ENCODE measurements at places on chromosomes 11 and 22.

DNA sequence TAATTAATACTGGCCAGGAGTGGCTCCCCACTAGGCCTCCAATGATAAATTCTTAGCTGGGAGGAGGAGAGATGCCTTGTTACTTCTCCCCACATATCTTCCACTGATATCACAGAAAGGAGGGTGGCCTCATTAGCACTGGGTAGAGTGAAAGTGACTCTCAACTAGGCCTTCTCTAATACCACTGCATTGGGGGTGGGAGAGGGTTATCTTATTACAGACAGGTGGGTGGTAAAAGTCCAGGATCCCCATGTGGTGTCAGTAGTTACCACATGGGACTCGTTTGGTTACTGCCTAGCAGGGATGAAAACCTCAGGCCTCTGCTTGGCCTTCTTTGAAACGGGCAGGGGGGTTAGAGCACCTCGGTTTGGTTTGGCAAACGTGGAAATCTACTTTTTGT is 167.3 kb downstream of the UVRAG start:
- DNase-seq = no peak

DNA sequence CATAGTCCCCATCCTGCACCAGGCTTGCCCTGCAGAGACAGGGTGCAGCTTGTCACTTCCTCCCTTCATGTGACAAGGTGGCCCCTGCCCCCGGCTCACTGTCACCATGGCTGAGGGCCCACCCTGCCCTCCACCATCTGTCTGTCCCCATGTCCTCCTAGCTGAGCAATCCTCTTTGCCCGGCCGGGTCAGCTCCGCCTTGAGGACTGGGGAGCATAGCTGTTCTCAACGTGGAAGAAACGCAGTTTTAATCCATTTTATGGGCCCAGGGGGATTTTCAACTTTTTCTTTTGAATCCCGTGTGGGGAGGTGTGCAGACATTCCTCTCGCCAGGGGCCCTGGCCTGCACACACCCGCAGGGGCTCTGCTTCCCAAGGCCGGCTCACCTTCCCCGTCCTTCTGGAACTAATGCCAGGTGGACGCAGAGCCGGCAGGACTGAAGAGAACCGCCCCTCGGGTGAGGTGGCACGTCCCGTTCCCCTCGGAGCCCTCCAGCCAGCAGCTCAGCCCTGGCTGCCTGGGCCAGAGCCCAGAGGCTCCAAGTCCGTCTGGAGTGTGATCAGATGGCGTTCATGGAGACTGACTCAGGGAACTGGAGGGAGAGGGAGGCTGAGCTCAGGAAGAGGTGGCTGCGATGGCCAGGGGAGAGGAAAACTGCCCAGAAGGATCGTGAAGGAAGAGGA is 1108.7 kb downstream of the BRD1 start:
- DNase-seq = no peak

DNA sequence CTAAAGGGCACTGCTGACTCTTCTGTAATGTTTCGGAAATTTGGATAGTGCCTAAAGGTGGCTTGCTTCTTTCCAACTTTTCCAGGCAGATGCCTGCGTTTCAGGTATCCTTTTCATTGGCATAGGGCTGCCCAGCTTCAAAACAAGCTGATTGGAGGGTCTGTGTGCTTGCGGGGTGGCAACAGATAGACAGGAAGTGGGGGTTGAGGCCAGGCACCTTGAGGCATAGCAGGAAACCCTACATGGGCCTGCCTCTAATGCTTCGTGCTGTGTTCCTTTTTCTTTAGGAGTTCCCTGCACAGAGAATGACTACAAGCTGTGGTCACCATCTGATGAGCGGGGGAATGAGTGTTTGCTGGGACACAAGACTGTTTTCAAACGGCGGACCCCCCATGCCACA is 92.2 kb upstream of the SORL1-AS1 start:
- no peak for DNase-seq

- no peak for DNase-seq
Measured at GRCh38 chr22:28015676-28016601, 96.9 kb upstream of the PITPNB start.

DNA sequence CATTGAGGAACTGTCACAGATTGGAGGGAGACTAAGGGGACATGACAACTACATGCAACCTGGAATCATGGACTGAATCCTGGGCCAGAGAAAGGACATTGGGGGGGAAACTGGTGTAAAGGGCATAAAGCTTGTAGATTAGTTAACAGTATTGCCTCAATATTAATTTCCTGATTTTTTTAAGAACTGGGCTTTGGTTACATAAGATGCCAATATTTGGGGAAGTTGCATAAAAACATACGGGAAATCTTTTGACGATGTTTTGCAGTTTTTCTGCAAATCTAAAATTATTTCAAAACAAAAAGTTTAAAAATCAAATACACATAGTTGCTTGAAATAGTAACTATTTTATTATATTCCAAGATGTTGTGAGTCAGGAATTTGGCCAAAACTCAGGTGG is 2.9 kb upstream of the FOLR3 start:
- DNase-seq = no peak

DNA sequence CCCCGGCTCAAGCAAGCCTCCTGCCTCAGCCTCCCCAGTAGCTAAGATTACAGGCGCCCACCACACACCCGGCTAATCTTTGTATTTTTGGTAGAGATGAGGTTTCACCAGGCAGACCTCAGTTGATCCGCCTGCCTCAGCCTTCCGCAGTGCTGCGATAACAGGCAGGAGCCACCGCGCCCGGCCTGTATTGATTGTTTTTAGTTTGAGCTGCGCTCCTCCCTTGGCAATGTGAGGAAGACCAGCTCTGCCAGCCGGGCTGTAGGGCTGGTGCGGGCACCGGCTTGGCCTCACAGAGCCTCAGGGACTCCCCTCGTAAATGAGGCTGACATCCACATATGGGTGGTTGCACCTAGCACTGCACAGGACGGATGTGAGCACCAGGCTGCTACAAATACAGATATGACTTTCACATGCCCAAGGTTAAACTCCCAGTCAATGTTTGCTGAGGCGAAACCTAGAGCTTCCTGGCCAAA is 7.5 kb upstream of the SLC2A11 start:
- DNase-seq = no peak

DNA sequence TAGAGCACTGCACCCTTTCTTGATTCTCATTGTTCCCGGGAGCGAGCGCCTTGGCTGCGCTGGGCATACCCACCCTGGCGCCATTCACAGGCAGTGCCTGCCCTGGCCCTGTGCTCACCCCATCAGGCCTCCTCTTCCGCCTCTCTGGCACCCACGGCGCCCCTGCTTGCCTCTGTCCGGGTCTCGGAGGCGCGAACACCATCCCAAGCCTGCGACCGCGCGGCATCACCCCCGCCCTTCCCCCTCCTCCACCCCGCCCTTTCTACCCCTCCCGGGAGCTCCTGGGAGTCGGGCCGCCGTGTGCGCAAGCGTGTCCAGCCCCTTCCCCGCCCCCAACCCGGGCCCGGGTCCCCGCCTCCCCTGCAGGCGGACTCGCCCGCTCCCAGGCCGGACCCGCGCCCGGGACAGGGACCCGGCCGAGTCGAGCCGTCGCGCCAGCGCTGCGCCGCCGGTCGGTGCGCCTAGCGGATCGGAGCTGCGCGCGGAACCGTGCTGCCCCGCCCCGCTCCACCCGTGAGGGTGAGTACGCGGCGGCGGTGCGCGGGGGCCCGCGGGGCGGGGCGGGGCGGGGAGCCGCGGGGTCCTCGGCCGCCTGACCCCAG is at the start of gene ST3GAL4:
Gene ST3GAL4 (plus strand): TSS at position 363 of the 602 bp plus-strand sequence. CDS start 50,470 bp downstream, outside the sequence.
- peak; percentile 10 for DNase-seq

- no peak for DNase-seq
Measured at GRCh38 chr11:221539-221938, 14.0 kb downstream of the RIC8A start.

DNA sequence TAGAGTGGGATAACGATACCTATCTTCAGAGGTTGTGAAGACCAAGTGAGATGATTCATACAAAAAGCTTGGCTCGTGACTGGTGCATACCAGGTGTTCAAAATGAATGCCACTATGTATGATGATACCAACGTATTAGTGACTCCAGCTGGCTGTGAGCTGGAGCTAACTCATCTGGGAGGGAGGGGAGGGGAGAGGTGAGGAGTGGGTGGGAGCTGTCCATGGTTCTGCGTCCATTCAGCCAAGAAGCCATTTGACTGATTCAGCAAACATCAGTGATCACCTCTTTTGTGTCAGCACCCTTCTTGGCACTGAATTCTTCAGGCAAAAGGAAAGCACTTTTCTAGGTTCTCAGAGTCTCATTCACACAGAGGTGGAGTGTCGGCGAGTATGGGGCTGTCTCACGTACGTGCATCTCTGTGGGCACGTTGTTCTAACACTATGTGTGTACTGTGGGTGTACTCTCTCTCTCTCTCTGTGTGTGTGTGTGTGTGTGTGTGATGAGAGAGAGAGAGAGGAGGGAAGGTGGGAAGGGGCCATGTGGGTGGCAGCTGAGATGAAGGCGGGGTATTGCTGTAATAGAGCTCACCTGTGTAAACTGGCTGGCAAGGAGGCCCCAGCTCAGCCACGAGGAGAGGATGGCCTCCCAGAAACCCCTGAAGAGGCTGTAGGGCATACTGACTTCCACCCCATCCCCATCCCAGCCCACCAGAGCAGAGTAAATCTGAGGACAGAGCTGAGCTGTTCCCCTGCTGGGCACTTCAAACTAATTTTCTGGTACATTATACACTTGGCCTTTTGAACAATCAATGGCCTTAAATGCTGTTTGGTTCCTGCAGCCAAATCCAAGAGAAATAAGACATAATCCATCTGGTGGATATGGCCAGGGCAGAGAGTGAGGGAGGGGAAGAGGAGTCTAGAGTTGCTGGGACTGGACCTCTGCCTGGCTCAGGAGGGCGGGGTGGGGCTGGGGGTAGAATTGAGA is 96.1 kb upstream of the THY1 start:
- DNase-seq = no peak

DNA sequence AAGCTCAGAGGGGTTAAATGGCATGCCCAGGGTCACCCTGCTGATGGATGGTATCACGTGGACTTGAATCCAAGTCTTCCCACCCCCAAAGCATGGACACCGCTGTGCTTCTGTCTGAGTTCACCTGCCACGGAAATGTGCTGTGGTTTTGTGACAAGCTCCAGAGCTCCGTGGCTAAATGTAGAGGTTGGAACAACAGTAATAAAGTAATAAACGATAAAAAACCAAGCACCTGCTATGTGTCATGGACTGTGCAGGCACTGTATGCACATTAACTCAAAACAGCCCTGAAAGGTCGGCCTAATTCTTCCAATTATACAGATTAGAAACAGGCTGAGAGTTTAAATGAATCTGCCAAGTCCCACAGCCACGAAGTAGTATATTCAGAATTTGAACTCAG is 182.1 kb upstream of the NAV2 start:
- no peak for DNase-seq

GRCh38 chr11:117979481-117980211 is 6.5 kb upstream of the IL10RA start:
- no peak for DNase-seq

- DNase-seq = no peak
Measured at GRCh38 chr11:15888556-15889345, 467.6 kb downstream of the SOX6 start.

DNA sequence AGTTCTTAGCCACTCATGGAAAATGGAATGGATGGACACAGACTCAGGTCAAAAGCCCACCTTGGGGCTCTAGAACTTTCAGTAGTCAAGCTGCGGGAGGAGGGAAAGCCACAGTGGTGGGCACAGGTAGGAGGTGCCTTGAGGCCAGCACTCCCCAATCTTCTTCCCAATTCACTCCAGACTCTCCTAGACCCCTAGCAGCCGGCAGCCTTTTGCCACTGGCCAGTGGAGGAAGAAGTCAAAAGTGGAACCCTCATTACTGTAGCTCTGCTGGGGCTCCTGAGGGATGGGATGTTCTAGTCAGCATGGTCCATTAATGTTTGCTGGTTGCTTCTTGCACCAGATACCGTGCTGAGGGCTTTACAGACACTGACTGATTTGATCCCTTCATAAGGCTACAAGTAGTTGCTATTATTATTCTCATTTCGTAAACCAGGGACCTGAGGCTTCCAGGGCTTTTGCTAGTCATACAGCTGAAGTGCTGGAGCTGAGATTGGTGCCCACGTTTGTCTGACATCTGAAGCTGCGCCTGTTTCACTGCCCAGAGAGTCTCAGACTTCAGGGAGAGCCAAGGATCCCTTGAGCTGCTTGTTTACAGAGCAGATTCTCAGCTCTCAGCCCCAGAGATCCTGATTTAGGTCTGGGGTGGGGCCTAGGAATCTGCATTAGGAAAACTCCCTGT is 1.1 kb downstream of the UCP3 start:
- no peak for DNase-seq

DNA sequence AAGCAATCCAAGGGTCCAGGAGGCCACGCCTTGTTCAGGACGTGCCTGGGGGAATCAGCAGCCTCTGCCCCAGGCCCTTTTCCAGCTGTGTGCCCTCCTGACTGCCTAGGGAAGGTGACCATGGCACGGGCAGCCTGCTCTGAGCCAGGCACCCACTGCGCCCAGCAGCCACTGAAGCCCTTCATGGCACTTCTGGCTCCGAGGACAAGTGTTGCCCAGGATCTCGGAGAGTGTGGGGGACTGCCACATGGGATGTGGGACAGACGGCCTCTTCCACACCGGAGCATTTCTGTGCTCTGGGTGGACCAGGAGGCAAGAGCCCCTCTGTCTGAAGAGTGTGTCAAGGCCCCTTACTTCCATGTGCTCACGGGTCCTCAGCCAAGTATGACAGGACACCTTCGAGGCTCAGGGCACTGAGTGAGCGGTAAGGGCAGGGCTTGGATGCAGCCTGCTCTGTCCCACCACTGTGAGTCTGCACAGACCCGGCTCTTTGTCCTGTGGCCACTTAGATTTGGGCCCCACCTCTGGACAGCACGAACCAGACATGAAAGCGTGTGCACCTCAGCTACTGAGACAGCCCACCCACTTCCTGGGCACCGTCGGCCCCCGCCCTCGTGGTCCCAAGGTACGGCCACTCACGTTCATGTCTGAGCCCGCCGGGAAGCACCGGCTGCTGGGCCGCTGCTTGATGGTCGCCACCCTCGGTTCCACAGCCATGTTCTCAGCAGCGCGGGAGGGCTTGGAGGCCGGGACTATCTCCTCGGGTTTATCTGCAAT is 93.6 kb downstream of the CTTN start:
- no peak for DNase-seq

DNA sequence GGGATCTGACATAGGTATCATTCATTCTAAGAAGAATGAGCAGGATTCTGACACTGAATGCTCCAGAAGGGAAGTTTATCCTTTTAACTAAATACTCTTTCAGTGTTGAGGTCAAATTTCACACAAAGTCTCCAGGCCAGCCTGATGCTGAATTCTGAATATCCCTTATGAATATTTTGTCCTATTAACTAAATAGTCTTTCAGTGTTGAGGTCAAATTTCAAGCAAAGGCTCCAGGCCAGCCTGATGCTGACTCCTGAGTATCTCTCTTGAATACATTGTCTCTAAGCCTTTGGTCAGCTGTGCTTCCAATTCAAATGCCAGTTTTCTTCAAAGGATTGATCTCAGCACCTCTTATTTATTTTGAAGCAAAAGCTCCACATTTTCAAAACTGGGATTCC is 676.8 kb downstream of the NTM start:
- DNase-seq = no peak

DNA sequence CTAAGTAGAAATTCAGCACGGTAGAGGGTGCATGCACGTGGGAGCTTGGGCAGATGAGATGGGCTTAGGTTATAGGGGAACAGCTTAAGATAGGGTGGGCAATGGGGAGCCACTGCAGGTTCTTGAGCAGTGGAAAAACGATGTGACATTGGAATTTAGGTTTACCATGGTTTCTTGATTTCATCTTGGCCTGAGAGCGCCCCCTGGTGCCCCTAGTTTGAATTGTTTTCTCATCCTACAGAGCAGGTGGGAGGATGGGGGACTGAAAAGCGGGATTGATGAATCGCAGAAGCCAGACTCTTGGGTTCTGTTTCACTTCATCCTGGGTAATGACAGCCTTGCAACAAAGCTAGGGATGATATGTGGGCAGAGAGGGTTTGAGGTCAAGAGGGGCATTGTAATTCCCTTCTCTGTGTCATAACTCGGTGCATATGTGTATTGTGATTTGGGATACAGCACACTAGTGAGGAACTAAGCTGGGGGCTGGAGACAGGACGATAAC is 6.7 kb upstream of the MCAM start:
- peak; percentile 54 for DNase-seq

Measured in NCI-H748 treated with DMSO at 0.1 percent for 48 hours (cell line).